ENCODE measurements at places on chromosomes 3 and 15.

DNA sequence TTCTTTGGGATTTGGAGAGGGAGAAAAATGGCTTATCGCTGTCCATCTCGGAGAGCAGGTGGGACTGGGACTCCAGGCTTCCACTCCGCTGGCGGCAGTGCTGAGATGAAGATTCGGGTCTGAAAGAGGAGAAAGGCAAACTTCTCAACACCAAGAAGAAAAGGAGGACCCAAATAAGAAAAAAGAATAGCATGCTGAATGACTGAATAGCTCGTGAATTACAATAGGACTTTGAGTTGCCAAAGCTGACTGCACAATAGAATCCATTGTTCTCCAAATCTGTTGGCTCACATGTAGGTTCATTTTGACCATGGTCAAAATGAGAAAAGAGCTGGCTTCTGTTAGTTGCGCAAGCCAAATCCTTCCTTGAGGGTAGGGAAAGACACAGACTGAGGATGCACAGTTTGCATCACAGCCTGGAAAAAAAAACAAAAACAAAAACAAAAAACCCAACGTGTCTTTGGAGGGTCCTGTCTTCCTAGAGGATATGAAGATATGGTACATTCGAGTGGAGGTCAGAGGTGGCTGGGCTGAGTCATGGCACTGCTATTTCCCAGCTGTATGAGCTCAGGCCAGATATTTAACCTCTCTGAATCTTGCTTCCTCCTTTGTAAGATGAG, 59.3 kb upstream of the LMOD3 start:
- DNase-seq, result no peak

DNA sequence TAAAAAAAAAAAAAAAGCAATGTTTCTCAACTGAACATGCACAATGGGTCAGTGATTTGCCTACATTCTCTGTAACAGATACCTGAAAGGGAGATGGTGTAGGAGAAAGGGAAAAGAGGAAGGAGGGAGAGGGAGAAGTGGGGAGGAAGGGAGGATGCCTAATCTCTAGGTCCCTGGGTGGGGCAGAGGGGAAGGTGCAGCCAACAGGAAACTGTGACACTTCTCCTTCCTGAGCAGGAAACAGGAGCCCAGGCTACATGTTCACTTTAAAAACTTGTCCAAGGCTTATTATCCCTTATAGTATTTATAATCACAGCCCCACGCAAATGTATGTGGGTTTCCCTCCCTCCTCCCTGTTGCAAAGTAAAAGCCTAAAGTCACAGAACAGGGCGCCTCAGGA, 137.9 kb downstream of the MINAR1 start:
- no peak for DNase-seq

GRCh38 chr3:125054449-125055329, 1.1 kb downstream of the HEG1 start:
- DNase-seq, result no peak

DNA sequence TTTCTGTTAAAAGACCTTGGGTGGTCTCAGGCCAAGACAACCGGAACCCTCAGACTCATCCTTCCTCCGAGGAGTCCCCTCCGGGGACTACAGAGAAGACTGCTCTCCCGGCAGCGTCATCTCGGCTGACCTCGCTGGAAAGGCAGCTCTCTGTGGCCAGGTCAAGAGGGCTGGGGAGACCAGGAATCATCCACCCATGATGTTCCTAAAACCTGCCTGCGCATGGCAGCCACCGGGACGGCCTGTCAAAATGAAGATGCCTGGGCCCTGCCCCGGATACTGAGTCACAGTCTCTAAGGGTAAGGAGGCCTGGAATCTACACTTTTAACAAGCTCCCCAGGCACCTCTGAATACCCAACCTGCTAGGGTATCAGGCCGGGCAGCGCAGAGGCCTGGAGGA, 78.6 kb downstream of the RPN1 start:
- no peak for DNase-seq

- no peak for DNase-seq
These were observed 11.5 kb downstream of the CLRN1 start for GRCh38 chr3:150960708-150961684.

GRCh38 chr3:45612918-45613602, 18.5 kb downstream of the LIMD1 start:
- DNase-seq, result no peak

GRCh38 chr3:42019144-42019952, 57.4 kb upstream of the ULK4 start:
- DNase-seq, result no peak

- DNase-seq, result no peak
These were observed 154.9 kb downstream of the KLHL25 start for GRCh38 chr15:85639752-85640381.

DNA sequence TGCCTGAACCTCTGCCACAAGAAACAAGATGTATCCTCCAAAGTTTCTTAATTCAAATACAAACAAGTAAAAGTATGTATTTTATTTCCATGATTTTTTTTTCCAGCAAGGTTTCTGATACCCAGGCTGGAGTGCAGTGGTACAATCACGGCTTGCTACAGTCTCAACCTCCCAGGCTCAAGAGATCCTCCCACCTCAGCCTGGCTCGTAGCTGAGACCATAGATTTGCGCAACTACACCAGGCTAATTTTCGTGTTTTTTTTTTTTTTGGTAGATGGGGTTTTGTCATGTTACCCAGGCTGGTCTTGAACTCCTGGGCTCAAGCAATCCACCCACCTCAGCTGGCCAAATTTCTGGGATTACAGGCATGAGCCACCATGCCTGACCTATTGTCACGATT, 12.2 kb upstream of the VEPH1 start:
- DNase-seq, result no peak

DNA sequence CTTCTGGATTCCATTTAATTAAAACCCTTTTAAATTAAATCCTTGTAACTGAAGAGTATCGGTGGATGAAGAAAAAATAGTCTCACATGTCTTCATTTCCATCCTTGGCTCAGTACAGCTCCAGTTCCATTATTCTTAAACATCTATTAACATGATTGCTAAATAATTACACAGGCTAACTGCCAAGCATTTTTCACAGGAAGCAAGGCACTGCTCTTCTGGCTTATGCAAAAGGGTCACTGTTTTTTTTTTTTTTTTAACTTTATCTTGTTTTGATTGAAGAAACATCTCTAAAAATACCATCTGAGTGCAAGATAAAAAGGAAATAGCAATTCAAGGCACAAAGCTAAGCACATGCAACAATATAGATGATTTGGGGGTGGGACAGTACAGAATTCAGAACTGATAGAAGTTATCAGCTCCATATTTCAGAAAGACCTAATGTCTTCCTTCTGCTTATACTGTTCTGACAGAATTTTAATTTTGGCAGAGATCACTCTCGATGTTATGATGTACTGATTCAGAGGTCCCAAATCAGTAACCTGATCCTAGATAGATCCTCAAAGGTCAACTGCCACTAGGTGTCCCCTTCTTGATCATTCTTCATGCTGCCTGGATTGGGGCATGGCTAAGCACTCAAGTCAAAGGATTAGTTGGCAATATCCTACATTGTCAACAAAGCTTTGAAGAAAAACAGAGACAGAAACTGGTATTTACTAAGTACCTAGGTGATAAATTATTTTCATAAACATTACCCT, 57.8 kb upstream of the ACTC1 start:
- no peak for DNase-seq

DNA sequence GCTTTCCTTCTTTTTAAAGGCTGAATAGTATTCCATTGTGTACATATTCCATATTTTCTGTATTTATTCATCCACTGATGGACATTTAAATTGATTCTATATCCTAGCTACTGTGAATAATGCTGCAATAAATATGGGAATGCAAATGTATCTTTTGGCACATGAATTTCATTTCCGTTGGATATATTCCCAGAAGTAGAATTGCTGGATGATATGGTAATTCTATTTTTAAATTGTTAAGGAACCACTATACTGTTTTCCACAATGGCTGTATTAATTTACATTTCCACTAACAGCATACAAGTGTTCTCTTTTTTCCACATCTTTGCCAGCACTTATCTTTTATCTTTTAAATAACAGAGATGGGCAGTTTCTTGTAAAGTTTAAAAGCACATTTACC, 302.7 kb downstream of the CTNNB1 start:
- no peak for DNase-seq

- no peak for DNase-seq
These were observed 632 bp upstream of the COPS2 start for GRCh38 chr15:49155834-49156627.

GRCh38 chr15:72285402-72285801, 13.0 kb upstream of the PARP6 start:
- no peak for DNase-seq

- DNase-seq, result no peak
These were observed 3.3 kb downstream of the OSBPL10 start for GRCh38 chr3:31977736-31978135.

DNA sequence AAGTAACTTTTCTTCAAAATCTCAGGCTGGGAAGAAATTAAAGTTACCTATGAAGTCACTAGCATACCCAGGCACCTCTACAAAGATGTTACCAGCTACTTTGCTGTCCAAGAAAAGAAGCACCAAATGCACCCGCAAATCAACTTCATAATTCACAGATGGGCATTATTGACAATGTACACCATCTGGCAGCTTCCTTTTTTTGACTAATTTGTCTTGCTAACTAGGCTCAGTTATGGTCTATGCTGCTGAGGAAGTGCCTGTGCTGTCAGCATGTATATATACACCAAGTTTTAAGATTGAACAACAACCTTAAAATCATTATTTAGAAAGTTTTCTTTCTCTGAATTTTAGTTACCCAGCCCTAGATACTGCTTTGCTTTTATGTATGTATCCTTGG, 93.8 kb downstream of the NSUN3 start:
- DNase-seq, result no peak

DNA sequence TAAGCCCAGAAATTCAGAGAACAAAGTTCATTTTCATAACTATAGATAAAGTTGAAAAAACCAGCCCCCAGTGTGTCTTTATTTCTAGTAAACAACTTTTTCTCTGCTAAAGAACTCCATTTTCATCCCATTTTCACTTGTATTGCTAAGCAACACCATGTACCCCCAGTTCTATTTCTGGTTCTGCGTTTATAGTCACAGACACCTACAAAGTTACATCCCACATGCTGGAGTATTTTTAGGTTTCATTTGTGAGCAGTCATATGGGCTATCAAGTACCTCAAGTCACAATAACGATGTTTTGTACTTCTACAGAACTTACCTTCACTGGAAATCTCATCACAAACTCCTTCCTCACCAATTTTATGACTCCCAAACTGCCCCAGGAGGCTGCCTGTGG, 236.5 kb downstream of the RSL24D1 start:
- no peak for DNase-seq

GRCh38 chr3:73236867-73237266, 175.4 kb downstream of the EBLN2 start:
- no peak for DNase-seq

DNA sequence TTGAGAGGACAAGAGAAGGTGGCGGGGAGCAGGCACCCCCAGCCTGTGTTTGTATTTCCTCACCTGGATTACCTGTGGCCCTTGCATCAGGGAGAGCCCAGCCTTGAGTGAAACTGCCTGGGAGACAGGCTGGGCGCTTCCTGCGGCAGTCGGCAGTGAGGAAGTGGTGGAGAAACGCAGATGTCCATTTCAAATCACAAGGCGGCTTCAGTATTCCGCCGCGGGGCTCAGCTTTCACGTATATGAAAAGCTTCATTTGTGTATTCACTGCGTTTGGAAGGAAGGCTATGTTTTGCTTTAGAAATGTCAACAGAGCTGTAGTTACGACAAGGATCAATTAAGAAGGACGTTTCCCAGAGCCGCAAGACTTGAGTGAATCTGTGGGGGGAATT, 167.4 kb upstream of the CTDSPL start:
- no peak for DNase-seq

GRCh38 chr3:194285024-194285849, 65.9 kb downstream of the CPN2 start:
- peak; percentile 65 for DNase-seq

All from left forelimb (tissue), 1 donor.